ENCODE measurements at places on chromosomes 6 and 20.

GRCh38 chr6:149211046-149211571 is 106.4 kb upstream of the TAB2 start:
- peak; percentile 66 for DNase-seq

GRCh38 chr6:98056955-98057354 is 773.9 kb upstream of the MMS22L start:
- DNase-seq: no peak

GRCh38 chr6:116476002-116476678 is 15.0 kb downstream of the CALHM6 start:
- DNase-seq: peak; percentile 74

GRCh38 chr6:14896475-14896874 is 349.4 kb upstream of the JARID2 start:
- DNase-seq: no peak

GRCh38 chr6:149438855-149439254 is 38.8 kb downstream of the SUMO4 start:
- DNase-seq: no peak

GRCh38 chr6:104813552-104813951 is 46.2 kb downstream of the HACE1 start:
- no peak for DNase-seq

- DNase-seq: no peak
Measured at GRCh38 chr20:34543463-34544056, 15.0 kb upstream of the MAP1LC3A start.

GRCh38 chr6:25017932-25018567 is 82.3 kb upstream of the RIPOR2 start:
- DNase-seq: peak; percentile 83

GRCh38 chr6:44086931-44087574 is 40.2 kb downstream of the MRPL14 start:
- peak; percentile 36 for DNase-seq

- no peak for DNase-seq
Measured at GRCh38 chr6:133337308-133337707, 96.2 kb downstream of the EYA4 start.
